A172 (cell line): ENCODE measurements at places on chromosomes 3 and 15.

DNA sequence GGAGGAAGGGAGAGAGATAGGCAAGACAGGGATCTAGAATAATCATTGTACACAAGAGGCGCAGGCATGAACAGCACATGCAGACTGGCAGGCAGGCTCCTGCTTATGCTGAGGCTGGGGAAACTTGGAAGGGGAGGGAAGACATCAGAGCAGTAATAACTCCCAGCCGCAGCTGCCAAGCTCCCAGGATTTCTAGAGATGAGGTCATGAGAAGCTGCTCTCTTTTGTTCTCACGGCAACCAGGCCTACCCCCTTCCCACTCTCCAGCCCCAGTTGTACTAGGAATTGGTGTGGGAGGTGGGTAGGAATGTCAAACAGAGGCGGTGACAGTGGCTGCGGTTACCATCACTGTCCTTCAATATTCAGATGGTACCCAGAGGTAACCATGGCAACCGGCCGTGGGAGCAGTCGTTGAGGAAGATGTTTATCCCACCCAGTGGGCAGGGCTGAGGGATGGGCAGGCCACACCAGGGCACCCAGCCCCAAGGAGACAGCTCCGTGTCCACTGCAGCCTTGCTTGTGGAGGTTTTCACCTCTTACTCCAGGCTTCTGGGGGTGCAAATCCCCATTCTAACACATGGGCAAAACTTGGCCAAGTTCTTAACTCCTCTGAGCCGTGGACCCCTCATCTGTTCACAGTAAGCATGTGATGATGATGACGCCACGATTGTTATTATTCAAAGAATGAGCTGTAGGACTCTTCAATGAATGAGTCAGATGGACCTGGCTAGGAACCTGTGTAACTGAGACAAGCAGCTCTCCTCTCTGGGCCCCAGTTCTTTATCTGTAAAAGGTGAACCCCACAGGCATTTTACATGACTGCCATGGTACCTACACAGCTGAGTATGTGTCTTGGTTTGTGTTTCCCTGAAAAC lies 360.8 kb upstream of the PROK2 start:
- DNase-seq, result no peak

GRCh38 chr15:68227643-68228142 lies 1.8 kb downstream of the CLN6 start:
- no peak for DNase-seq

DNA sequence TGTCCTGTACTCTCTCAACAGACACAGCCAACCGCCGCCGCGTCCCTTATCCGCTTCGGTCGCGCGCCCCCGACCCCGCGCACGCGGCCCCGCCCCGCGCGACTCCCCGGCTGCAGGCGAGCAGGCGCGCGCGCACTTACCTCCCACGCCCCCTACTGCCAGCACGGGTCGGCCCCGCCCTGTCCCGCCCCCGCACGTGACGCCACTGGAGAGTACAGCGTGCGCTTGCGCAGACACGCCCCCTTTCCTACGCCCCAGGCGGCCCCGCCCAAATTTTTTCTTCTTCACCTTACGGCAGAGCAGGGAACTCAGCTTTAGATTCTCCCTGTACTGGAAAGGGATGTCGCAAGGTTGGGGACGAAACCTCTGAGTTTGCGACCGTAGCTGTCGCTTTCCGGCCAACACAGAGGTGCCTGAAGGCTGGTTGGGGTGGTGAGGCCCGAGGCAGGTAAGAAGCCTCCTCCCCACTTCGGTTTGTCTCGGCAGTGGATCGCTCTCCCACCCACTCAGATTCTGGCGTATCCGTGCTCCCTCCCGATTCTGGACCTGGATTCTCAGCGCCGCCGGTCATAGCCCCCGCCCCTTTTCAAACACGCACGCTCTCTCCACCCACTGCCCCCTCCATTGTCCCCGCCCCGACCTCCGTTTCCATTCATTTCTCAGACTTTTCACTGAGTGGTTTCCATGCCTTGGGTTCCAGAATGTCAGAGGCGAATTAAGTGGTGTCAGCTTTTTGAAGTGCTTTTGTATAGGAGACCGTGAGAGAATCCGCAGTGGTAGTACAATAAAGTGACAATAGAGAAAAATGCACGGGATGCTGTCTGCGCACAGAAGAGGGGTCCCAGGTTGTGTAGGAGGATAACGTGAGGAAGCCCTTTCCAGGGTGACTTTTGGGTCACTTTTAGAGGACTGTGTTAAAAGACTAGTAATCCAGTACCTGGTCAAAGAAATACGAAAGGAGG lies at the start of the genes MYO9A and SENP8:
MYO9A (minus strand) TSS at position 134 of the 962 bp plus-strand sequence. CDS start 71,587 bp downstream, outside the sequence.
SENP8 (plus strand) TSS at position 387 of the 962 bp plus-strand sequence. CDS start 21,221 bp downstream, outside the sequence.
- peak; percentile 95 for DNase-seq

GRCh38 chr3:152296971-152297370 lies 28.2 kb downstream of the MBNL1 start:
- DNase-seq, result no peak

- DNase-seq, result no peak
These were observed 17.4 kb downstream of the FYCO1 start for GRCh38 chr3:45978006-45978761.

DNA sequence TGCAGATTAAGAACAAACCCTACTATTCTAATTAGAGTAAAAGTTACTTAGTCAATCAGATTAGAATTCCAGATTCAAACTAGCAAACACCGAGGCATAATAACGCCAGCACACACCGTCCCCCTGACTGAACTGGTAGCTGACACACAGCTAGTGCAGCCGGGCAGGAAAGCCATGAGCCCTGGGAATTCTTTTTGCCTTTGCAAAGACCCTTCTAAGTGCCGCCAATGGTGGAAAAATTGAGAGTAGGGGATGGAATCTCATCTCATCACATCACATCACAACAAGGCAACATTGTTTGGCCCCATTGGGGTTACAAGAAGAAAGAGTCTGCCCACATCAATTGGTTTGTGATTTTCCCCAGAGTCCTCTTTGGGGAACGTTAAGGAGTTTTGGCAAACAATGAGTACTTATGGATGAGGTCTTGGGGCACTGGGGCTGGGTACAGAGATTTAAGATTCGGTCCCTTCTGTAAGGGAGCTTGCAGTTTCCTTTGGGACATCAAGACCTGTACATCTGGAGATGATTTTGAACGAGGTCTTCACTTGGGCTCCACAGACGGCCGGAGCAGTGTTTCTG lies 120.4 kb upstream of the MEF2A start:
- no peak for DNase-seq

GRCh38 chr15:32739522-32740063 lies 21.8 kb downstream of the GREM1 start:
- DNase-seq, result no peak

- DNase-seq, result no peak
These were observed 152.0 kb upstream of the PEX5L start for GRCh38 chr3:180188512-180189309.

GRCh38 chr3:46946416-46946815 lies 30.1 kb downstream of the CCDC12 start:
- no peak for DNase-seq

- no peak for DNase-seq
These were observed 92.8 kb downstream of the ZBBX start for GRCh38 chr3:167287308-167287707.

- no peak for DNase-seq
These were observed 55.0 kb downstream of the SETD5 start for GRCh38 chr3:9452417-9452816.

GRCh38 chr15:96268442-96269204 lies 61.9 kb upstream of the NR2F2 start:
- DNase-seq, result peak; percentile 41

DNA sequence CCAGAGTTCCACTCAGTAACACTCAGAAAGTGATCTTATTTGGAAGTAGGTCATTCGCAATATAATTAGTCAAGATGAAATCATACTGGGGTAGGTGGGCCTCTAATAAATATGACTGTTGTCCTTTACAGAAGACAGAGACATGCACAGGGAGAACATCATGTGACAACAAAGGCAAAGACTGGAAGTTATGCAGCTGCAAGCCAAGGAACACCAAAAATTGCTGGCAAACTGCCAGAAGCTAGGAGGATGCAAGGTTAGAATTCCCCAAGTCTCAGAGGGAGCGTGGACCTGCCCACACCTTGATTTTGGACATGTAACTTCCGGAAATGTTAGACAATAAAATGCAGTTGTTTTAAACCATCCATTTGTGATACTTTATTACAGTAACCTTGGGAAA lies 471.5 kb upstream of the AGTR1 start:
- DNase-seq, result no peak

- no peak for DNase-seq
These were observed 120.2 kb upstream of the LIPC start for GRCh38 chr15:58311556-58311955.

DNA sequence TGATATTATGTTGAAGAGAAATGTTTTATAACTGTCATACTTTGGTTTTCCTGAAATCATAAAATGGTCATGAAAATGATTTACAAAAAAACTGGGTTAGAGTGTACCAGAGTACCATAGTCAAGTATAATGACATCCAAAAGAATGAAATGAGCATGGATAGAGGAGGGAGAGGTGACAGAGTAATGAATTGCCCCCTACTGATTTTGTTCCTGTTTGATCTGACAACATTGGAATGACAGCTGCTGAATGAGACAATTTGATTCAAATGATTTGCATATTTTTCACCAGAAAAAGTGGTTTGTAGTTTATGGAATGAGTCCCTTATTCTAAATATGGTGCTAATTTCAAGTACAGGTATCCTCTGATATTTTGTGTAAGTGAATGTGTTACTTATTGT lies 271.7 kb downstream of the CNTN4 start:
- DNase-seq, result no peak

GRCh38 chr3:142857056-142857455 lies 31.8 kb downstream of the PCOLCE2 start:
- DNase-seq, result peak; percentile 52
